ENCODE measurements at places on chromosomes 1 and 21. TPM values are rescaled to one million over a fixed set of nuclear protein-coding genes. Genes with fewer than 3 reads are reported as not detected.
A peak's percentile ranks its signal among the peaks of the same experiment; 100 is the strongest.

GRCh38 chr1:220056374-220056773 lies 10.1 kb upstream of the EPRS1 start:
- DNase-seq: no peak

GRCh38 chr1:15935056-15935950 lies 40.6 kb downstream of the ZBTB17 start:
- no peak for DNase-seq

- no peak for DNase-seq
These were observed 32.5 kb downstream of the THRAP3 start for GRCh38 chr1:36256558-36257374.

DNA sequence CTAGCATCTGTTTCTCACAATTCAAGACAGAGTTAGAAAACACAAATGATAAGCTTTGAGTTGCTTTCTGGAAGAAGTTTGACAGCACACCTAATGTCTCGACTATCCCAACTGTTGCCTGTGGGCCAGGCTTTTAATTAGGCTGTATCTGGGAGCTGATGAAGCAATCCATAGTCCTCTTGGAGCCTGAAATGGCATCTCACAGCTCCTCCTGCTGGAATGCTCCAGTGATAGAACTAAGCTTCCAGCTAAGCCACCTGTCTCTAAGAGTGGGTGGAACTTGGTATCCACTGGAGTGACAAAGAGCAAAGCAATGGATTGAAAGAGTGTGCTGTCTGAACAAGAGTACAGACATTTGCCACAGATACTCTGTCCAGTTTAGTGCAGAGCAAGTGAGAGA lies 605.3 kb upstream of the NR5A2 start:
- DNase-seq: peak; percentile 55

DNA sequence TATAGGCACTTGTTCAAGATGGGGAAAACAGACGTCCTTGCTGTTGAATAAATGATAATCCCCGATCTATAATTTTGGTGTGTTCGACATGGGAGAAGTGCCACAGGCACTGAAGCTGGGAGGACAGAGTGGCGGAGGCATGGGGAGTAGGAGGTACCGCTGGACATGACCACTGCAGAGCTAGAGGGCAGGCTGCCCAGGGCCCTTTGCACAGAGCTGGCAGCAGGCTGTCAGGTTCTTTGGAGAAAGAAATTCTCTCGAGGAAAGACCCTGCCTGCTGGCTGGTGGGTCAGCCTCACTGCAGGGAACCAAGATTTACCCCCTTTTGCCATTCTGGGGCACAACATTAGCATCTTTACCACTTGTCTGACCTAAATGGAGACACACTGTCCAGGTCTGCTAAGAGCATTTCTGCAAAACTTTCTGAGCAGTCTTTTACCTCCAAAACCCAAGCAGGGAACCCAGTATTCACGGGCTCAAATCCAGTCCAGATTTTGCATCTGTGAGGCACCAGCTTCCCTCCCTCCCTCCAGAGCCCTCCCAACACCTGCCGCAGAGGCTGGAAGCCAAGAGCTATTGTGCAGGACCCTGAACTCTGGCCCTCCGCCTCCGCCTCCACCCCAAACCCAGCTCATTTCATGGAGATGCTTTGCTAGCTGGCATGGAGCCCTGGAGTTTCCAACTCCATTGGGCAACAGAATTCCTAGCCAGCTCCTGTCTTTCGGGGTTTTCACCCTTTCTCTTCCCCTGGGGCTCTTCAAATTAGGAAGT lies 142.3 kb downstream of the PLXNA2 start:
- peak; percentile 36 for DNase-seq

GRCh38 chr1:181791721-181792120 lies 269.8 kb downstream of the ZNF648 start:
- no peak for DNase-seq

DNA sequence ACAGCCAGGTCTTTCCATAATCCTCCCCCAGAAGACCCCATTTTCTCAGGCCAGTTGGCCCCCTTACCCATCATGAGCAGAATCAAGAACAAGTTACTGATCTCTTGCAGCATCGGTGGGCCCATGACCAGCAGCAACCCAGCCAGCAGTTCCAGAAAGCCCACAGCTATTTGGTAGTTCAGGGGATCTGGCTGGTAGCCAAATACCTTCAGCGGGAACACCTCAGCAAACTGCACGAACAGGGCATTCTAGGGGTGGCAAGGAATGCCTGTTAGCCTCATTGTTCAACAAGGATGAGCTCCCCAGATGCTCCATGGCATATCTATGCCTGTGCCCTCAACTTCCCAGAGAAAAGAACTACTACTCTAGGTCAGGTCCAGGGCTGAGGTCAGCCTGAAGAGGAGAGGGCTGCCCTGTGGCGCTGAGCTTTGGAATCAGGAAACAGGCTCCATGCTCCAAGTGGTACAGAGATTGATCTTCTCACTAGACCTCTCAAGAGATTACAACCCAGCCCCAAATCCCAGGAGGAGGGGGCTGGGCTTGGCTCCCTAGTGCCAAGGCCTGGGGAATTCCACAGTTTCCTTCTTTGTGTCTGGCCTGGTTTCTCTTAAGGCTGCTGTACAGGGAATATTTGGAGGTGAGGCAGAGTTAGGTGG lies 1.3 kb downstream of the TMEM35B start:
- peak; percentile 17 for DNase-seq

DNA sequence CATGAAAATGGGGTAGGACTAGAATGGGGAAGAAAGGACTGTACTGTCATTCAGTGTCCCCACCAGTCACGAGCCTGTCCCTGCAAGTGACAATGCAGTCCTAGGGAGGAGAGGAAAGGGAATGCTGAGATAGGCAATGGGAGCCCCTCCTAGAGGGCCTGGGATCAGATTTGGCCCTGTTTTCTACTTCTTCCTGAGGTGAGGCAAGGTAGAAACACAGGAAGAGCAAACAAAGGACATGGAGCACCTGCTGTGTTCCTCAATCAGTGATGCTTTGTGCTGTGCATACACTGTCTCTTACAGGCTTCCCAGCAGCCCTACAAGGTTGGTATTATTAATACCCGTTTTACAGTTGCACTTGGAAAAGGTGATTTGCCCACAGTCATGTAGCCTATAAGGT lies 6.1 kb downstream of the FABP3 start:
- DNase-seq: no peak

DNA sequence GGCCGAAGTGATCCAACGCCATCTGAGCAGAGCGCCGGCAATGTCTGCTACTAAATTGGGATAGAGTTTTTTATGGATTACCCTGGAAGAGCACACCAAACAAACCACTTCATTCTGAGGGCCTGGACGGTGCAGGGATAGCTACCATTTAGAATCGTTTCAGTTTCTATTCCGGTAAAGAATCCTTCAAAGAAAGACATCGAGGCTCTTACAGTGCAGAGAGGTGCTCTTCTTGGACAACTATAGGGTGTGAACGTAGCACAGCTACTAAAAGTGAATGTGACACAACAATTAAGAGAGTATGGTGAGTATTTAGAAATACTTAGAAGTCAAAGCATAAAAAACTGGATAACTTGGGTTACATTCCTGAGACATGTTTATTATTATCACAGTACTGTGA lies 16.1 kb downstream of the HIVEP3 start:
- DNase-seq: no peak

- peak; percentile 11 for DNase-seq
These were observed 34.6 kb downstream of the OLFML2B start for GRCh38 chr1:161989108-161989507.

DNA sequence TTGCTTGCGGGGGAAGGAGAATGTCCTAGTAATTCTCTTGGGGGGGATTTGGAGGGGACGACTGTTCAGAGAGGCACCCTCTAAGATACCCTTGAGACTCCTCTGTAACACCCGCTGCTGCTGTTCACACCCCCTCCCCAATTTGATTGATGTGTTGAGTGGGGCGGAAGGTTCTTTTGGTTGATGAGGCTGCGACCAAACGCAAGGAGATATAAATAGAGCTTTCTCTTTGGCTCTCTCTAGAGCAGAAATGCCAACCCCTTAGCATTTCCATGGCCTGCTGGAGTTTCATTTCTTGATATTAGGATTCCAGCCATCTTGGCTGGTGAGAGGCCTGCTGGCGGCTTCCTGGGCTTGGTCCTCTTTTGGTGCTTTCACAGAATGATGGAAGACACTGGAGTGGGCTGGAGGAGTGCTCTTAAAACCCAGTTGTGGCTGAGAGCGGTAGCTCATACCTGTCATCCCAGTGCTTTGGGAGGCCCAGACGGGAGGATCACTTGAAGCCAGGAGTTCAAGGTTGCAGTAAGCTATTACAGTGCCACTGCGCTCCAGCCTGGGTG lies 2.0 kb downstream of the PIK3CD start:
- DNase-seq: no peak

AGRN gene
- 8.1 TPM for total RNA-seq

SAMSN1 gene
- not detected for total RNA-seq

S100A4 gene
- 7.5 TPM for total RNA-seq

IGSF9 gene
- total RNA-seq: not detected

ACKR1 gene
- not detected for total RNA-seq

MFAP2 gene
- total RNA-seq: 2.5 TPM

STIL gene
- 17.2 TPM for total RNA-seq
